ENCODE measurements at places on chromosomes 4 and X.

- DNase-seq = no peak
These were observed 102.5 kb downstream of the LUZP4 start for GRCh38 chrX:115392031-115392430.

- no peak for DNase-seq
These were observed 480.3 kb upstream of the GRIA3 start for GRCh38 chrX:122703762-122704161.

GRCh38 chrX:13761606-13762414, 27.3 kb downstream of the OFD1 start:
- DNase-seq = no peak

DNA sequence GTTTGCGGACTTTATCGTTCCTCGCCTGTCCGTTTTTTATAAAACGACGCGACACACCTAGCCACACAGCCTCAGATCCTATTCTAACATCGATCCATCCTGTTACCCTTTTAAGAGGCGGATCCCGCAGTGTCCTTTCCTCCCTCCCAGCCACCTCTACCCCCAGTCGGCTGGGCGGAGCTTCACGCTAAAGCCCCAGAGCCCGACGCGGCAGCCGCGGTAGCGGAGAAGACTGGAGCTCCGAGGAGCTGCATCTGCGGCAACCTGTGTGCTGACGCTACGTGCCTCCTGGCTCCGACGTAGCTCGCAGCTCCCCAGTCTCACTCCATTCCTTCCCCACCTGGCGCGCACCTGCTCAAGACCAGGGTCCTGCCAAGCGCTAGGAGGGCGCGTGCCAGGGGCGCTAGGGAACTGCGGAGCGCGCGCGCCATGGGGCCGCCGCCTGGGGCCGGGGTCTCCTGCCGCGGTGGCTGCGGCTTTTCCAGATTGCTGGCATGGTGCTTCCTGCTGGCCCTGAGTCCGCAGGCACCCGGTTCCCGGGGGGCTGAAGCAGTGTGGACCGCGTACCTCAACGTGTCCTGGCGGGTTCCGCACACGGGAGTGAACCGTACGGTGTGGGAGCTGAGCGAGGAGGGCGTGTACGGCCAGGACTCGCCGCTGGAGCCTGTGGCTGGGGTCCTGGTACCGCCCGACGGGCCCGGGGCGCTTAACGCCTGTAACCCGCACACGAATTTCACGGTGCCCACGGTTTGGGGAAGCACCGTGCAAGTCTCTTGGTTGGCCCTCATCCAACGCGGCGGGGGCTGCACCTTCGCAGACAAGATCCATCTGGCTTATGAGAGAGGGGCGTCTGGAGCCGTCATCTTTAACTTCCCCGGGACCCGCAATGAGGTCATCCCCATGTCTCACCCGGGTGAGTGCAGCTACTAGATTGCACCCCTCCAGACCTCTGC, at the start of gene RNF128:
RNF128 (plus strand) TSS at position 217 of the 953 bp plus-strand sequence; CDS start at position 430, 213 bp downstream.
- DNase-seq = no peak

DNA sequence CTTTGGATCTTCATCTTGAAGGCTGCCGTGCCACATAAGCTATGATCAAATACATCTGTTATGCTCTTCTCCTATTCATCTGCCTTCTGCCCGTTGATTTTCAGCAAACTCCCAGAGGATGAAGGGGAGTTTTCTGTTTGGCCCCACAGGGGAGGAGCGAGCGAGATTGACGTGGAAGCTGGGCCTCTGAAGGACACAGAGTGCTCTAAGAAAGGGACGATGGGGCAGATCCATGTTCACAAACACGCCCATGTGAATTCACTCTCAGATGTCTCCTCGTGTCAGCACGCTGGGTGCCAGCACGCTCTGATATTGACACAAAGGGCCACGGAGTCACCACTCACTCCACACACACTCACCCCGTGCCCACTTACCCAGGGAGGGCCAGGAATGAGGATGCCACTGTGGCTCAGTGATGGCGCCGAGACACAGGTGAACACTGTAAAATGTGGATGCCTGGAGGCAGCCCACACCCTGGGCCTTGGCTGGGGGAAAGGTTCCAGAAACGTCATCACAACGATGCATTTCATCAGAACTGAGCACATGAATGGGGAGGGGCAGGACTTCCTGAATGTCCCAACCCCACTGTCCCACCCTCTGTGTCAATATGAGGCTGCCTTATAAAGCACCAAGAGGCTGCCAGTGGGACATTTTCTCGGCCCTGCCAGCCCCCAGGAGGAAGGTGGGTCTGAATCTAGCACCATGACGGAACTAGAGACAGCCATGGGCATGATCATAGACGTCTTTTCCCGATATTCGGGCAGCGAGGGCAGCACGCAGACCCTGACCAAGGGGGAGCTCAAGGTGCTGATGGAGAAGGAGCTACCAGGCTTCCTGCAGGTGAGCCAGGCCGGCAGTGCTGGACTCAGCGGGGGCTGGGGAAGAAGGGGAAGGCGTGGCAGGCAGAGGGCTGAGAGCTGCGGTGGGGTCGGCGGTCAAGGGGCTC, at the start of gene S100P:
S100P (plus strand) TSS at position 648 of the 946 bp plus-strand sequence; CDS start at position 703, 55 bp downstream.
- DNase-seq = no peak

DNA sequence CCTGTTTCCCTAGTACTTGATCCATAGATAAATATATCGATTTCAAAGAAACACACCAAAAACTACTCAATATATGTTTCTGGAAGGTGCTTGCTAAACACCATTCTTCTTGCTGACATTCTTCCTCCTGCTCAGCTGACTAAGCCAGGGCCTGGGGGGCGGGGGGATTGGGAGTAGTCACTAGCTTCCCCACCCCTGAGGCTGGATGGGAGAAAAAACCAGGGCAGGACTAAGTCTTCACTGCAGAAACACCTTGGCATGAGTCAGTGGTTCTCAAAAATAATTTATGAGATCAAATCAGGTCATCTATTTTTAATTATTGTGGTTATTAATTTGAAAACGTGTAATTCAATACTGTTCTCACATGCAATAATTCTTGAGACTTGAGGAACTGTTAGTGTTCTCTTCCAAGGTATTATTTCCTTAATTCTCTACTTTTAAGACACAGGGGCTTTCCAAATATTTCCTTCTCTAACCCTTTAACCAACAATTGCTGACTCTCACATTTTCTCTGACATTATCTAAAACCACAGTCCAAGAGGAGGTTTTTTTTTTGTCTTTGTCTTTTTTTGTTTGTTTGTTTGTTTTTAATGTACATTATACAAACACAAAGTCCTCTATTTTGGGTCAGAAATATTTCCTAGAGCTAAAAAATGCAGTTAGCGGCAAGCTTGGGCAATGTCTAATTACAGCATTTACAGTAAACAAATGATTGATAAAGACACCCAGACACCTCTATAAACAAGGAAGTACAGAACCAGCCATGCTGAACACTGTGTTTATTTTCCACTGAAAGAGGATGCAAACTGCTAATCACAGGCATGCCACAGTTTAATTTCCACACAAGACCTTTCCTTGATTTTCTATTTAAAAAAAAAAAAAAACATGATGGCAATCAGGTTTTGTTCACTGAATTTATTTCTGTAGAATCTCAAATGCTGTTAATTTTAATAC, 120.3 kb upstream of the USP9X start:
- no peak for DNase-seq

DNA sequence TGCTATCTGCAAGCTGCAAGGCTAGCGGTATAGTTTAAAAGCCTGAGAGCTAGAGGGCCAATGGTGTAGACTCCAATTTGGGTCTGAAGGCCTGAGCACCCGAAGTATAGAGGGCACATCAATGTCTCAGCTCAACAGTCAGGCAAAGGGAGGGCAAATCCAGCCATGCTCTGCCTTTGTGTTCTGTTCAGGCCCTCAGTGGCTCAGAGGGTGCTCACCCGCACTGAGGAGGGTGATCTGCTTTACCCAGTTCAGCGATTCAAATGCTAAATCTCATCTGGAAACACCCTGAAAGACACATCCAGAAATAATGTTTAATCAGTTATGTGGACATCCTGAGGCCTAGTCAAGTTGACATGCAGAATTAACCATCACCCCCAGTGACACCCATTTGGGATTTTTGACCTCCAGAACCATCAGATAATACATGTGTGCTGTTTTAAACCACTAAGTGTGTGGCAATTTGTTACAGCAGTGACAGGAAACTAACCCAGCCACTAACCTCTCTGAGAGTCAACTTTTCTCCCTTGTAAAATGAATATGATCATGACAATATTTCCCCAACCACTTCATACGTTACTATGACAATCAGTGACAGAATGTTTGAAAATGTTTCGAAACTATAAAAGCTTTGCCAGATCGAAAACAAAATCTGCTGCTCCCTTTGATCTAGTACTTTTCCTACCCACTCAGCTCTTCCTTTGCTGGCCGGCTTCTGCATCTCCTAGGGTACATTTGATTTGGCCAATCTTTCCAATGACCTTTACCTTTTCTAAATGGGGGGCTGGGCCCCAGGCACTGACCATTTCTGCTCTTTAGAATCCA, 8.4 kb upstream of the TBL1X start:
- no peak for DNase-seq

- no peak for DNase-seq
These were observed 39.3 kb downstream of the AFM start for GRCh38 chr4:73520821-73521220.

GRCh38 chrX:19907794-19908193, 20.4 kb upstream of the SH3KBP1 start:
- no peak for DNase-seq

- no peak for DNase-seq
These were observed 1068.8 kb downstream of the ARAP2 start for GRCh38 chr4:35175487-35175886.

DNA sequence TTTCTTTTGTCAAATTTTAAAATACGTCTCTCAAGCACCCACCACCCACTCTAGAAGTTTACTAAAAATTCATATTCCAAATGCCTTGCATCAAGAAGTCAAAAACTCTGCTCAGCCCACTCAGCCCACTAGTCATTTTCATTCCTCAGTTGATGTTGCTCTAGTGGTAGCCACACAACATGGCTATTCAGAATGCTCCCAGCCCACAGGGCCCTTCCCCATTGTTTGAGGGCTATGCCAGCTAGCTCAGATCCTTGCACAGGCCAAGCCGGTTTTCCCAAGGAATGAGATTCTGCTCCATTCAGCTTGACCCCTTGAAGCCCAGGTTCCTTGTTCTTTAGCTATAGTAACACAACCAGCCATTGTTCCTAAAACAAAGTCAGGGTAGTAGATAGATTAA, 297.5 kb upstream of the RASGEF1B start:
- DNase-seq = no peak

Data from GM19239 (cell line).